ENCODE measurements at places on chromosomes 3 and 15.

- no peak for DNase-seq
Observed at GRCh38 chr3:156207802-156208685, 87.7 kb downstream of the KCNAB1 start.

DNA sequence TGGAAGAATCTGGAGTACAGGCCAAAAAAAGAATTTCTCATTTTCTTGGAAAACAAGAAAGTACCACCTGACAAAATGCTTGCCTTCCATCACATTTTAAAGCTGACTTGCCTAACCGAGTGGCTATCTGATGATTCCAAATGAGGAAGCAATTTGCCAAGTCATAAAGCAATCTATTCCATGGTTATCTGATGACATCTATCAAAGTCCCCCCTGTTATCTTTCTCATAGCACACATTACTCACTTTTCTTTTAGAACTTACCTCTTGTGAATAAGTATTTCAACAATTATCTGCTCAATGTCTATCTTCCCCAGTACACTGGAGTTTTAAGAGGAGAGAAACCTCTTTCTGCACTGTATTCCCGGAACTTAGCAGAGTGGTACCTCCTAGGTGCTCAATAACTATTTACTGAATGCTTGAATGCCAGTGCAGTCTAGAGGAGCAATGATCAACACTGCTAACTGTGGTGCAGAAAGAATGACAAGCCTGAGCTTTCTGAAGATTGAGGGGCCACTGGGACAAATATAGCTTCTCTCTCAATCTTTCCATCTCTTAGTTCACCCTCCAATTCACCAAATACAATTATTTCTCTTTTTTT is 186.3 kb upstream of the ATP11B start:
- DNase-seq: no peak

DNA sequence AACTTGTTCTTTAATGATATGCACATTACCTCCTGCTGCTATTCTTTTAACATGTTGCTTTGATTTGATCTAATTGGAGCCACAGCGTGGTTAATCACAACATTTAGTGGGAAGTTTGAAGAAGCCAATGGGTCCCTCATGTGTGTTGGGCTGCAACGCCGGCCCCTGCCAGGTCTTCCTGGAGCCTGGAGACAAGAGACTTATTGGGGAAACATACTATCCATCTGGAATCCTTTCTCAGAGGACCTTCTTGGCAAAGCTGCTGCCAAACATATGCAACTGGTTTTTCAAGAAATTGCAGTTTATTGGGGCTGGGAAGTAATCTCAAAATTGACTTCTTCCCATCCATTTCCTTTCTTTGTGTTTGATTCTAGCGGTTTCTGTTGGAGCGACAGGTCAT is 396.3 kb upstream of the PROK2 start:
- DNase-seq: no peak

- no peak for DNase-seq
Observed at GRCh38 chr3:78737988-78738387, 1029.8 kb downstream of the ROBO1 start.

DNA sequence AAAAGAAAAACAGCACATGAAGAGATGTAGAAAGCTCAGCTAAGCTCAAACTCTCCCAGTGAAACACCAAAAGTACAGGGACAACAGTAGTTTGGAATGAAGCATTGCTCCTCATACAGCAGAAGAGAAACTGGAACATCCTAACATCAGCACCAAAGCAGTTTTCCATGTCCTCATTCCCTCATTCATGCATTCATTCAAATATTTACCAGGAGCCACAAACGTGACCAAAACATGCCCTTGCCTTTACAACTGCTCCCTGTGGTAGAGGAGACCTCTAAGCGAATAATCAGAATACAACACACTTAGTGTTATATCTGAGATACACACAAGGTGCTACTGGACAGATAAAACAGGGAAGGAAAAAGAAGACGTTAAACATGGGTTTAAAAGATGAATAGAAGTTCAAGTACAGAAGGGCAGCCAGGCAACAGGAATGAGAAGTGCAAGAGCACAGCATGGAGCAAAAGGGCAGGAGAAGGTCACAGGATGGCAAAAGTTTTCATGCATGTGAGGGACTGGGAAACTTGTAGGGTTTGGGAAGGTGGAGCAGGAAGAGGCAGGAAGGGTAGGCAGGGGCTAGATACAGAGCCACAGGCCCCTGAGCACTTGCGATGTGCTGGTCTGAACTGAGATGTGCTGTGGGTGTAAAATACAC is 58.5 kb upstream of the LMCD1 start:
- DNase-seq: no peak

- DNase-seq: no peak
Observed at GRCh38 chr15:70806992-70807712, 43.8 kb upstream of the UACA start.

DNA sequence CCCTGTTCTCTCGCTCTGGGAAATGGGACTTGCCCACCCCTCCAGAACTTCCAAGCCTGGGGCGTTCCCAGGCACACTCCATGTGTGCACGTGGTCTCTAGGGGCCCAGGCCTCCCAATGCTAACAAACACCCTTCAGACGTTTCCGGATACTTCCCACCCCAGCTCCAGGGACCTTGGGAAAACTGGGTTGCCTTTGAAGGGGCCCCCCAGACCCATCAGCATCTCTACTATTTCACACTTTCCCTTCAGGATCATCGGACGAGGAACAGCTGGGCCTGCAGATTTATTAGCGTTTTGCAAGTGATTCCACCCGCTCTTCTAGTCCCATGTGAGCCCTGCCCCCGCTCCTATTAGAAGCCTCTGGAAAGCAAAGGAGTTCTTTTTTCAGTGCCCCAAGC is 63.2 kb downstream of the MAGEF1 start:
- no peak for DNase-seq

DNA sequence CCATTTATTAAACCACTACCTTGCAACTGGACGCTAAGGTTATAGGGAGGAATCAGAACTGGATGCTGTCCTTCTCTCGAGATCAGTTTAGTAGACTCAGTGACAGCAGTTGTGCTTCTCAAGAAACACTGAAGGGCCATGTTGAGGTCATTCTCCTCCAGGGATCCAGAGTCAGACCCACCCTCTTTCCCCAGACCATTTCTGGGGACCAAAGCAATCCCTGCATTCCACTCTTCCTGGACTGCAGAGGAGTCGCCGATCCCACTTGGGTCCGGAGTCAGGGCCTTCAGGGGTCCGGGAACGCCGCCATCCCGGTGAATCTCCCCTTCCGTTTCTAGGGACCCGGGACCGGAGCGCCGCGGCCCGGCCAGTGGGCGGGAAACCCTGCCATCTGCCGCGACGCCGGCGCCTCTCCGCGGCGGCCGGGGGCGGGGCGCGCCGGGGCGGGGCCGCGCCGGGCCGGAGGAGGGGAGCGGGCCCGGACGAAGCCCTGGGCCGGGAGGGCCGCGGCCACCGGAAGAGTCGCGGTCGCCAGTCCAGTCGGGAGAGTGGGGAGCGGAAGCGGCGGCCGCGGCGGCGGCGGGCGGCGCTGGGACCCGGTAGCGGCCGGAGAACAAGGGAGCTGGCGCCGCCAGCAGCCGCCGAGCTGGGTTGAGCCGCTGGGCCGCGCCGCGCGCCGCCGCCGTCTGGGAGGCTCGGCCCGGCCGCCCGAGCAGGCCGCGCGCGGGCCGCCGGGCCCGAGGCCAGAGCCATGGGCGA is at the start of gene DVL3:
Gene DVL3 (plus strand): TSS at position 493 of the 759 bp plus-strand sequence. CDS start 259 bp downstream, at position 752.
- DNase-seq: peak; percentile 77

DNA sequence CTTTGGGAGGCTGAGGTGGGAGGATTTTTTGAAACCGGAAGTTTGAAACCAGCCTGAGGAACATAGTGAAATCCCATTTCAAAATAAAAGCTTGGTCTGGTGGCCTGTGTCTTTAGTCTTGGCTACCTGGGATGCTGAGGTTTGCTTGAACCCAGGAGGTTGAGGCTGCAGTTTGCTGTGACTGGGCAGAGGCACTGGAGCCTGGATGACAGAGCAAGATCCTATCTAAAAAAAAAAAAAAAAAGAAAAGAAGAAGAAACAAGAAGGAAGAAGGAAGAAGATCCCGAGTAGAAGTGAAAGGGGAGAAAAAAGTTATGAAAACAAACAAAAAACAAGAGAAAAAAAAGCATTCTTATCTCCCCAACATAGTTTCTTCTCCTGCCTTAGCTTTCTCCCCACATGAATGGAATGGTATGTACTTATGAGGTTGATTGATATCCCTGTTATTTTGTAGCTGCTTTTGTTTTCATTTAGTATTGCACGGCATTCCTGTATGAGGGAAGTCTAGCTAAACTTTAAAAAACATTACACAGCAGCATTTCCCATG is 42.4 kb downstream of the TMEM40 start:
- DNase-seq: no peak
